ENCODE measurements at places on chromosomes 1 and 21. TPM values are rescaled to one million over a fixed set of nuclear protein-coding genes. Genes with fewer than 3 reads are reported as not detected.

PCP4L1 gene
- total RNA-seq = not detected

GSTM1 gene
- total RNA-seq = 21.9 TPM

C1orf21 gene
- 3.9 TPM for total RNA-seq

SAMSN1 gene
- total RNA-seq = 43.8 TPM

NKAIN1 gene
- not detected for total RNA-seq

PDPN gene
- not detected for total RNA-seq

ADGRL4 gene
- not detected for total RNA-seq

- no peak for DNase-seq
Observed at GRCh38 chr1:86137436-86137835, 19.1 kb downstream of the COL24A1 start.

GRCh38 chr1:5911871-5912271 lies 80.4 kb downstream of the NPHP4 start:
- DNase-seq = no peak

GRCh38 chr1:165843304-165843703 lies 15.9 kb downstream of the UCK2 start:
- no peak for DNase-seq

Data from T-cell (primary cell).